ENCODE measurements at places on chromosomes 12 and 14.

DNA sequence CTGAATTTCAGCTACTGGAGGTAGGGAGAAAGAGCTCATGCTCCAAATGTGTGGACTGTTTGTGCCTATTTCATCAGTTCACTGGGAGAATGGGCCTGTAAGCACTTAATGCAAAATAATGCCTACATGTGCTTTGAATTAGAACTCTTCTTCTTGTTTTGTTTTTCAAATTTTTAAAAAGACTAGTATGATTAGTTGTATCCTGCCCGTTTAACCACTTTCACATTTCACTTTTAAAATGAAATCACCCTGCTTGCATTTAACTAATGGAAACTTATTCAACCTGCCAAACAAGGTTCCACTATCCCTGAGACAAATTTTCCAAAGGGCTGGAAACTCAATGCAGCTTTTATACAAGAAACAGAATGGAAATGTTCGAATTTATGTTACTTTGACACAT lies 79.7 kb downstream of the SAMD4A start:
- DNase-seq = no peak

DNA sequence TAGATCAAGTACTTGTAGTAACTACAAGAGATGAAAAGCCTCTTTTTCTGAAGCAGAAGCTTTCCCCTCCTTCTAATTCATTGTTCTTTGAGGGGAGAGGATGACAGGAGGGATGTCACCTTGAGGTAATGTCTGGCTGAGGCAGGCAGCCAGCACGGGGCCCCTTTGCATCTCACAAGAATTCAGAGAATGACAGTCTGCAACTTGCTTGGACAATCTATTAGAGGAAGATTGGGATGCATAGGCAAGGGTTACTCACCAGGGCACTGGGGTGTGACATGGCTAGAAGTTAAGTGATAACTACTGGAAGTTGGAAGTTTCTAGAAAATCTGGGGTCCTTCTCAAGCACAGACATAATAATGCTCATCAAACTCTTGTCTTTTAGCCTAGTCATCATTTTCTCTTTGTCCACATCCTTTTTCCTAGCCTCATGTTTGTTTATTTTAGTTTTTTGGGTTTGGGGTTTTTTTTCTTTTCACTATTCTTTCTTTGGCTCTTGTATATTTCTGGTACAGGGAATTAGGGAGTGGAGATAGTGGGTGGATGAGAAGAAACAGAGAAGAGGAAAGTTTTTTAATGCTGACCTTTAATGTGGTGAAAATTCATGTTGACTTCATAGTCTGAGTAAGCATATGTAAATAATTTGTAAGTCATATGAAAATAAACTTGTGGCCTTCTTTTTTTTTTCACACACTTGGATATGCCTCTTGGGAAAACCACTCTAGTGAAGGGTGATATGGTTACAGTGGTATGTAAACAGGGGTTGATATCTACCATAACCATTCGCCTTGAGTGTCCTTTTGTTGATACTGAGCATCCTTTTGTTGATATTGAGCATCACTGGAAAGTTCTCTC lies 55.1 kb downstream of the TTLL5 start:
- DNase-seq = no peak

GRCh38 chr14:30290001-30290400 lies 269.0 kb upstream of the G2E3 start:
- DNase-seq = no peak

DNA sequence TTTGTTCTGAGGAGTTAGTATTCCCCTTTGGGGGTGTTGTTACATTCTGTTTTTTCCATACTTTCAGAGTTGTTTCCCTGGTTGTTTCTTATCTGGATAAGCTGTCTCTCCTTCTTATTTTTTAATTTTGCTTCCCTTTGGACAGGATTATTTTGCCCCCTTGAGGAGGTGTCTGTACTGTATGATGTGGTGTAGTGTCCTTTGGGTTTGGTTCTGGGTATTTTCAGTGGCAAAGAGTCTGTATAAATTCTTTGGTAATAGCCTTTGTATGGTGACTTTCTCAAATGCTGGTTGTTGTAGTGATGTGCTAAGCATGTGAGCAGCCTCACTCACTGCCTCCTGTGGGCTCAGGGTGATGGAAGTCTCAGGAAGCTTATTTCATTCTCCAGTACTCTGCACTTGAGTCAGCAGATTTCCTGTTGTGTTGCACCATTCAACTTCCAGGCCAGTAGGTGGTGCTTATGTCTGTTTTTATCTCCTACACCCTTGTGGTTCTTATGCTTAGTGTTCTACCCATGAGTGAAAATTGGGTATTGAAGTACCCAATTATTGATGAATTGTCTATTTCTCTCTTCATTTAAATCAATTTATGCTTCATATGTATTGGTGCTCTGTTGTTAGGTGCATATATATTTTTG lies 103.3 kb upstream of the PMCH start:
- DNase-seq = no peak

GRCh38 chr12:100442403-100442802 lies 31.3 kb upstream of the NR1H4 start:
- DNase-seq = no peak

GRCh38 chr12:22683131-22683530 lies 58.2 kb downstream of the ETNK1 start:
- no peak for DNase-seq

GRCh38 chr12:127245009-127245408 lies 1022.0 kb upstream of the TMEM132C start:
- no peak for DNase-seq

DNA sequence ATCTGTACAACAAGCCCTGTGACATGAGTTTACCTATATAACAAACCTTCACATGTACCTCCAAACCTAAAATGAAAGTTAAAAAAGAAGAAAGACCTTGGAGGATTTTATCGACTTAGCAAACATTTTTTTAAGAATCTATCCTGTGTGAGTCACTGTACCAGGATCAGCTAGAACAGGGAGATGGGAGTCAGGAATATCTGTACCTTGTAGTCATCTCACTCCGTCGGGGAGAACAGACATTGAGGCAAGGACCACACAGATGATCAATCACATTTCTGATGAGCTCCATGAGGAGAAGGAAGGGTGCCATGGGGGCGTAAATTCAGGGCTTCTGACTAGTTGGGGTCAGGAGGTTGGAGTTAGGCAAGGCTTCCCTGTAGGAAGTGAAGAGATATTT lies 310.6 kb downstream of the VRK1 start:
- DNase-seq = no peak

DNA sequence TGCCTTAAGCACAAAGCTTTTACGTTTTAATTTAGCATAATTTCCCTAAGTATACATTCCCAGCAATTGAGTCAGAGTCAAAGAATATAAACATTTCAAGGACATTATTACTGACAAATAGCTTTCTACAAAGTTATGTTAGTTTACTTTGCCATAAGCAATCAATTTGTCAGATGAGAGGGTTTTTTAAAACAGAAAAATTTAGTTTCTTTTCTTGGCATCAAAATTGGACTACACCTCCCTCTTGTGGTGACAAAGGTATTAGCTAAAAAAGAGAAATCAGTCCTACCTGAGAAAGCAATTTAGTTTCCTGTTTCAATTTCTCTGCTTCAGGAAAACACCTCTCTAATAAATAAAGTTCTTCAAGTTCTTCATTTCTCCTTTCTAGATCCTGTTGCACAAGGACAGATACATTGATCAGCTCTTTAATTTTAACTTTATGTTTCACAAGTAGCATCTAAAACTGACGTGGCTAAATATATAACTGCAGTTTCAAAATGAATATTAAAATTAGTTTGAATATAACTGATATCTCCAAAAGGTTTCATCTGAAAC lies 39.9 kb downstream of the DNAI7 start:
- peak; percentile 0 for DNase-seq

DNA sequence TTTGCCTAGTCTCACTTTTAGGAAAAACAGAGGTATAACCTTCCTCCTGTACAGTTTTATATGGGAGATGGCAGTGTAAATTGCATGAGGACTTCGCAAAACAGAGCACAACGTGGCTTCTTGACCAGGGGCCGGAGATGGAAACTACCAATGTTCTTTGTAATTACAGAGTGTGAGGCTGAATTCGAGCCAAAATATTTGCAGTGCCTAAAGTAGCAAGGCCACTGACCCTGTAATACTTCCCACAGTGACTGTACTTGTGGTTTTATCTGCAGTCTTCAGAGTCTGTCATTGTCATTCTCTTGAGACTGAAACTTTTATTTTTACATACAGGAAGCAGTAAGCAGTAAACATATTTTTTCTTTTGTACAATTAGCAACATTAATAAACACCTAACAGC lies 98.9 kb downstream of the RERG start:
- DNase-seq = no peak

GRCh38 chr12:109912855-109913321 lies 12.8 kb downstream of the TCHP start:
- no peak for DNase-seq

DNA sequence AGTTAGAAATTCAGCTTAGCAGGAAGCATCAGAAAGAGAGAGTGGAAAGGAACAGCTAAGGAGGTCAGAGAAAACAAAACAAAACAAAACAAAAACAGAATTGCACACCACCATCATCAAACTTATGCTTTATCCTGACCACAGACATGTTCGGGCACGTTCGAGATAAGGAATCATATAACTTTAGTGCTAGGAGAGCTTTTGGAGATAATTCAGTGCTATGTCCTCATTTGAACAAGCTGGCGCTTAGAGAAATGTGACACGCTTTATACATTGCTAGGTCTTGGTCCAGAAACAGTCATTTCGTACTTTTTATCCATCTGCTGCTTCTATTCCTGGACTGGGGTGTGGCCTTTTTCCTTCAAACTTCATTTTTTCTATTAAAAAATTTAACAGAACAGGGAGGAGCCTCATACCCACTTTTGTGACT lies 213.1 kb downstream of the PTPRO start:
- DNase-seq = no peak

DNA sequence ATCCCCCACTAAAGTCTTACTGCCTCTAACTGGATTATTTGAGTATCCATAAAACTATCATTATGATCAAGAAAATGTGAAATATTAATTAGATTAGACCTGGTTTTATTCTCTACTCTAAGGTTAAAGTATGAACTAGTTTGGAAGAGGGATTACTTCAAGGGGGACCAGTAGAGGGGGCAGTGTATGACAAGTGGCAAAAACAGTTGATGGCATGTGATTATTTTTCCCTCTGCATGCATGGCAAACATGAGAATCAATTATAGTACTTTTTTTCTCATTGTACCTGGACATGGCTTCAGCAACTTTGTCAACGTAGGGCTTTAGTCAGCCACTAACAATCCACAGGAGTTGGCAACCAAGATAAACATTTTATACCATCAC lies 145.0 kb upstream of the SLC38A2 start:
- DNase-seq = no peak

GRCh38 chr12:80681287-80681686 lies 26.1 kb upstream of the MYF6 start:
- DNase-seq = no peak

- DNase-seq = no peak
Measured at GRCh38 chr12:51746416-51746815, 102.1 kb downstream of the FIGNL2 start.

- no peak for DNase-seq
Measured at GRCh38 chr12:54448344-54448743, 25.1 kb downstream of the GTSF1 start.

GRCh38 chr12:100447381-100447780 lies 26.3 kb upstream of the NR1H4 start:
- DNase-seq = no peak

DNA sequence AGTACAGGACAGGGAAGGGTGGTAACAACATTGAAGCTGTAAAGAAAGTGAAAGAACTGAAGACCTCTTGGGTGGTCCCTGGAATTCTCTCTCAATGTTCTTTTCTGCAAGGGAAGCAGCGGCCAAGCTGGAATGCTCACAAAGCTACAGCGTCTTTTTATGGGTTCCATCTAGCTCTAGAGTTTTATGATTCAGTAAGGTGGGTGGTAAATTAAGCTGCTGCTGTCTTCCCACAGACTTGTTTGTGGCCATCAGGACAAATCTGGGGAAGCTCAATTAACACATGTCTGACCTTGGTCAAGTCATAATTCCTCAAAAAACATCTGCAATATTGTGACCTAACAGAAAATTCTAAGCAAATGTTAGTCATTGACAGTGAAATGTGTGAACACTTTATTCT lies 139.1 kb downstream of the MED13L start:
- no peak for DNase-seq

- no peak for DNase-seq
Measured at GRCh38 chr14:34359420-34360117, 102.5 kb downstream of the SPTSSA start.

DNA sequence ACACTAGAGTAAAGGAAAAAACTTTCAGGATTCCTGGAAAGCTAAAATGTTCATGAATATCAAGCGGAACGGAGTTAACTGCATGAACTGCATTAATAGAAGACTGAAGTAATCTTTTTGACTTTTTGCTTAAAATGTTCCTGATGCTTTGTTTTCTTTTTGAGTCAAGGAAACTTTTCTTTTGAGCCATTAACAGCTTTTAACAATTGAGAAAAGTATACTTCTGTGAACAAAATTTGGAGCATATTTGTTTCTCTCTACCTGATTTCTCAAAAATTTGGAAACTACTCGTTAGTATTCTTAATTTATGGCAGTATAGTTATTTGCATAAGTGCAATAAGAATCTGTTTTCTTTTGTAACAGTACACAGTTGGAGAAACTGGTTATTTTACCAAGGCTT lies 78.5 kb downstream of the CALM1 start:
- no peak for DNase-seq

- DNase-seq = no peak
Measured at GRCh38 chr14:103745424-103745823, 29.8 kb downstream of the ZFYVE21 start.

DNA sequence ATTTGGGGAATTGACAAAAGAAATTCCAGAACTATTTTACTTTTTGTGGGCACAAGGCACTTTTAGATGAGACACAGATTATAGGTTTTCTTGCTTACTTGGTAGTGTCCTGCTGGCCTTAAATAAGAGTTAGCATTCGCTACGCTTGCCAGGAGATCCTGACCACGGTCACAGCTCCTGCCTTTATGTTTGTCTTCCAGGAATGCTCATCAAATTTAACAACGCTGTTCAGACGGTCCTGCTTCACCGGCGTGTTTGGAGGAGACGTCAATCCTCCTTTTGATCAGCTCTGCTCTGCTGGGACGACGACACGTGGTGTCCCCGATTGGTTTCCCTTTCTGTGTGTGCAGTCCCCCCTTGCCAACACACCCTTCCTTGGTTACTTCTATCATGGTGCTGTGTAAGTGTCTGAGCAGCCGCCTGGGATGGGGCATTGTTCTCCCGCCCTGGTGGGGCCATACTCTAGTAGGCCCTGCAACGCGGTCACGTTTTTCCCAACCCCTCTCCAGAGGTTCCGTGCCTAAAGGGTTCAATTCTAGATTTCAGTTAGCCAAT lies 15.8 kb downstream of the TCTN2 start:
- no peak for DNase-seq

DNA sequence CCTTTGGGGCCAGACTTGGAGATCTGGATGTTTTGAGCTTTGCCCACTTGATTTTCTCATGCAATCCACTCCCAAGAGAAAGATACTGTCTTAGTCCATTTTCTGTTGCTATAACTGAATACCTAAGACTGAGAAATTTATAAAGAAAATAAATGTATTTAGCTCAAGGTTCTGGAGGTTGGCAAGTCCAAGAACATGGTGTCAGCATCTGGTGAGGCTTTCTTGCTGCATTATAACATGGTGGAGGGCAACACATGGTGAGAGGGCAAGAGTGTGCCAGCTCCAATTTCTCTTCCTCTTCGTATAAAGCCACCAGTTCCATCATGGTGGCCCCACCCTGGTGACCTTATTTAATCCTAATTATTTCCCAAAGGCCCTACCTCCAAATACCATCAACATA lies 39.6 kb upstream of the NFKBIA start:
- no peak for DNase-seq
